ENCODE measurements at places on chromosomes 5 and 9.

DNA sequence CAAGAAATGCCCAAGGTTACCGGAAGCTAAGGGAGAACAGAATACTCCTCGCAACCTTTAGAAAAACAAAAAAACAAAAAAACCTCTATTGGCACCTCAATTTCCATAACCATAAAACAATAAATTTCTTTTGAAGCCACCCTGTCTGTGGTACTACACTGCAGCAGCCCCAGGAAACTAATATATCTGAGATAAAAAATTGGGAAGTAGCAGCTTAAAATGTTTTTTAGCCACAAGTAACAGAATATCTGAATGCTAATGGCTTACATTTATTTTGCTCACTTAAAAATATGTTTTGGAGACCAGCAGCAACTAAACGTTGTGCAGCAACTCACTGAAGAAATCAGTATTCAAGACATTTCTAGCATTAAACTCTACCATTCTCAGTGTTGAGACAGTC is 969.6 kb downstream of the DNAH5 start:
- no peak for DNase-seq

- no peak for DNase-seq
Measured at GRCh38 chr9:18504707-18505106, 30.8 kb downstream of the ADAMTSL1 start.

DNA sequence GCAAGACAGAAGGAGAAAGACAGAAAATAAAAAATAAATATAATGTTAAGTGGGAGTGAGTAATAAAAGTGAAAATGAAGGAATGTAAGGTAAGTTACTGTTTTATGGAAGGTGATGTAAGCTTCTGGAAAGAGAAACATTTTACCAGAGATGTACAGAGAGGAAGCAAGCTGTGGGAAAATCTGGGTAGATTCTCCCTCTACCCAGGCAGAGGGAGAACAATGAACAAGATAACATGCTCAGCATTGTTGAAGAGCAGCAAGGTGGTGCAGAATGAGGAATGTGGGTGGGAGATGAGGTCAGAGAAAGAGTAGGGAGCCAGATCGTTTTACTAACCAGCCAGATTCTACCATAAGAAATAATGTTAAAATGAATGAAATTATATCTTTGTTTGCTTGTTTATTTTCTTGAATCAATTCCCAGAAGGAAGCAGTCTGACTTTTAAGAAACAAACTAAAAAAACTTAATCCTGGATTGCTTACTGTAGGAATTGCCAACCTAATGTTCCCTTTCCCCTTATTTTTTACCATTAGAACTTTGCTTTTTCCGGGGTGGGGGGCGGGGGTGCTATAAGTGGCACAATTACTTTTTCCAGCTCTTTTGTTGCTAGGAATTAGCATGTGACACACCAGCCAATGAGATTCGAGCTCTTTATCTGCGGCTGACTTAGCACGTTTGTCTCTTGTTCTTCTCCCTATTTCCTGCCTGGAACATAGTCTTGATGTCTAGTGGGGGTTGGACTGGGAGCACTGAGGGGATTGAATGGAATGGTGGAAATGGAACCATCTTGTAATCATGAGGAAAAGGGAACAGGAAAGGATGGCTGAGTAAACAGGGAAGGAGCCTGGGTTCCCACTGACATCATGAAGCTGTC is 356.7 kb downstream of the TMEM167A start:
- no peak for DNase-seq

- no peak for DNase-seq
Measured at GRCh38 chr5:175123542-175123941, 320.4 kb downstream of the DRD1 start.

DNA sequence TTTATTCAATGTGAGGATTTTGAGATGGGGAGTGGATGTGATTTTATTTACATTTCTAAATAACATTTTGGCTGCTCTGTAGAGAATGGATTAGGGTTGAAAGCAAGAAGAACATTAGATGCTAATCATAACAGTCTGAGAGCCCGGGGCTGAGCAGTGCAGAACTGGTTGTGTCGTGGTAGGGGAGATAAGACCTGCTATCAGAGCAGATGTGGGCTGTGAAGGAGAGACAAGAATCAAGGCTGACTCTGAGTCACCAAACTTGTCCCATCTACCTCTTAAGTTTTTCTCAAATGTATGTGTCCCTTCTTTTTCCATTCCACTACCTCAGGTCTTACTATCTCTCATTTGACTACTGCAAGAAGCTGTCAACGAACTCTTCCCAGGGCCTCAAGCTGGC is 35.4 kb upstream of the SLC28A3 start:
- DNase-seq = no peak

DNA sequence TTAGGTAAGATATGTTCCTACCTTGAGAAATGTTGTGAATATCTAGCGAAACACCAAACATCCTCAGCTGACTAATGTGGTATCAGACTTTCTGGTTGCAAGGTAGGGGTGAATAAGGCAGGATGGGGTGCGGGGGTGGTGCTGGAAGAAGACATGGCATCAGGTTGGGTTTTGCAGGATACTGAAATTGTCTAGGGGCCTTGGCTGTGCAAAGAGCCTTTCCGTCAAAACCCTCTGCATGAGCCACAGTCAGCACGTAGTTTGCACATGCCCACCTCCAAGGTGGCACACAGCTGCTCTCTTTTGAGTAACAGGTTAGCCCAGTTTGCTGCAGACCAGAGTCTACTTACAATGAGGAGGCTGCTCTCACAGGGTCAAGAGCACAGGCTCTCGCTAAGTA is 42.0 kb downstream of the SFXN1 start:
- no peak for DNase-seq

DNA sequence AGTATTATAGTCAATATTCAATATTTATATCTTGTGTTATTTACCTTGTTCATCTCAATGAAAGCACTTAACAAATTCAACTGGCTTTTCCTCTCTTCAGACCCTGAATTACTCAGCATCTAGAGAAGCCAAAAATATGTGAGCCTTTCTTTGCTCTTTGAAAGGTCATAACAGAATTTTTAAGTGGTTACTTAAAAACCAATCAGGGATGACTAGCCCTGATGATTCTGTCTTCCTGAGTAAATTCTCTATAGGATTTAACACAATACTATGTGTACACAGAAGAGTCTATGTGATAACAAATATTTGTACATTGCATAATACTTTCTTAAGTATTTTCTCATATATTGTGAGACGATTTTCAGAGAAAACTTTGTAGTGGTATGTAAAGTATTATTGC is 546.3 kb downstream of the MAT2B start:
- DNase-seq = no peak

GRCh38 chr9:127973169-127974000 is 7.4 kb downstream of the EEIG1 start:
- DNase-seq = no peak

DNA sequence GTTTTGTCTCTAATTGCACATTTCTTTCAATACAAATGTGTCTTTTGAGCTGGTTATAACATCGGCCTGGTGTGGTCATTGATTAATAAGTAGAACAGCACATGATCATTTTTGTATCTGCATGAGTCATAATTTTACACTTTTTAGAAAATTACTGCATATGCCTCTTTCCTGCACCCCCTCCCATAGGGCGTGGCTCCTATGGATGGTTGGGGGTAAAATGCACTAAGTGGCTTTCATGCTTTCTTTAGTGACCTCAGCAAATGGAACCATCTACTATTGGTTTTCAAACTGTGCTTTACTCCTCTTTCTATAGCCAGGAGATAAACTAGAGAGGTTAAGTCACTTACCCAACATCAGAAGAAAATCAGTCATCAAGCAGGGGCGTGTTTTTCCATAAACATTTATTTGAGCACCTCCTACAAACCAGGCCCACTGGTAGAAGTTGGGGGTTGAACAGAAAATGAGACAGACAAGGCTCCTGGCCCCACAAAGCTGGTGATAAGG is 3.8 kb downstream of the ANXA6 start:
- DNase-seq = no peak

- no peak for DNase-seq
Measured at GRCh38 chr9:6351737-6352136, 23.6 kb downstream of the TPD52L3 start.

DNA sequence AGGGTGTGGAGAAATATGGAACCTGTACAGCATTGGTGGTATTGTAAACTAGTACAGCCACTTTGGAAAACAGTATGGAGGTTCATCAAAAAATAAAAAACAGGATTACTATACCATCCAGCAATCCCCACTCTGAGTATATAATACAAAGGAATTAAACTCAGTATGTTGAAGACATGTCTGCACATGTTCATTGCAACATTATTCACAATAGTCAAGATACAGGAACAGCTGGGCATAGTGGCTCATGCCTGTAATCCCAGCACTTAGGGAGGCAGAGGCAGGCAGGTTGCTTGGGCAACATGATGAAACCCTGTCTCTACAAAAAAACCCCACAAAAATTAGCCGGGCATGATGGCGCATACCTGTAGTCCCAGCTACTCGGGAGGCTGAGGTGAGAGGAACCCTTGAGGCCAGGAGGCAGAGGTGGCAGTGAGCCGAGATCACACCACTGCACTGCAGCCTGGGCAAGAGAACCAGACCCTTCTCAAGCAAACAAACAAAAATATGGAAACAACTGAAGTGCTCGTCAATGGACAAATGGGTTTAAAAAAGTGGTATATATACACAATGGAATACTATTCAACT is 63.6 kb downstream of the TMEM174 start:
- no peak for DNase-seq

DNA sequence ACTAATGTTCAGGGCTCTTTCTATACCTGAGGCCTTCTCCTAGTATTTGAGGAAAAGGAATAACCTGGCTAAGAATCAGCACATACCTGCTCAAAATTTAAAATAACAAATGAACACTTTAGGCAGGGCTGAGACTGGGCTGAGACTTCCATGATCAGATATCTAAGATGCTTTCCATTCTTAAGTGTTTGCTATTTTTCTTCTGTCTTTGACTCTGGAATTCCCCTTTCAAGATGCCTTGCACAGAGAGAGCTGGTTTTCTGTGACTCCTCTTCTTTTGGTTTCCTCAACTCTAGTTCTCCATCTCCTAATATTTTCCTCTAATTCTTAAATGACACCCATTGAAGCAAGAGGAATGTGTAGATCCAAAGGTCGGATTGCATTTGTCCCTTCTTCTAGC is 61.1 kb downstream of the DPYSL3 start:
- no peak for DNase-seq

GRCh38 chr5:26847041-26847736 is 191.2 kb downstream of the CDH9 start:
- DNase-seq = no peak

- DNase-seq = no peak
Measured at GRCh38 chr5:83777856-83778255, 57.2 kb upstream of the HAPLN1 start.

DNA sequence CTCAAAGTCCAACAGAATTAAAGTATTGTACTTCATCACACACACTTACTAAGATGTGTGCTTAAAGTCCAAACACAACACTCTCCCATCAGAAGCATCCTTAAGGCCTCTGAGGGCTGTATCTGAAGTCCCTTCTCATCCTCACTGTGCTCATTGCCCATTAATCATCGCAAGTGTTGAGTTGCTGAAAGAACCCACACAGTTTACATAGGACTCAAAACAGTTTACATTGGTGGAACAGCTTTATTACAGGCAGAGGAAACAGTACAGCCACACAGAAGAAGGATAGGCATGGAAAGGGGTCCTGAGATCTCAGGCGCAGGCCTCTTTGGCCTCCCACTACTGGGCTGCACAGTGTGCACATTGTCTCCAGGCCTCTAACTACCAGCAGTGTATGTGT is 113.4 kb downstream of the CMYA5 start:
- DNase-seq = no peak

DNA sequence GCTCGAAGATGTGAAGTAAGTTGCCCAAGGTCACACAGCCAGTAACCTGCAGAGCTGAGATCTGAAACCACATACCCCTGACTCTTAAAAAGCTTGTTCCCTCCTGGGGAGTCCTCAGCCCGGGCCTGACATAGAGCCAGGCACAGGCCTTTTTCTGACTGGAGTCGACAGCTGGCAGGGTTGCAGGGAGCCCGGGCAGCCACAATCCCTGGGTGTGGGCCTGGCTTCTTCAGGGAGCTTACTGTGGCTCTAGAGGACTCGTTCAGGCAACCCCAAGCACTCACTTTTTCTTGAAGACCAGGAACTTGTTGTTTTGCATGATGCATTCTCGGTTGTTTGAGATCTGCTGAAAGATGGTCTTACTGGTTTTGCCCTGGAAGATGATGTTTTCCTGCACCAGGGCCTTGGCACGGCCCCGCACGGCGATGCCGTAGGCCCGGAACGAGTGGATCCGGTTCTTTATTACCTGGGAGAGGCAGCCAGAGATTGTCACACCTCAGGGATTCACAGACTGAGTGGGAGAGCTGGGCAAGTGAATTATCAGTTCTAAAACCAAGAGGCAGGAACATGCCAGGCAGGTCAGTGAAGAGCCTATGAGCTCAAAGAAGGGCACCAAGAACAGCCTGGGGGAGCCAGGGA is 30.0 kb downstream of the POLR1E start:
- no peak for DNase-seq

- DNase-seq = no peak
Measured at GRCh38 chr5:32027093-32027716, 146.9 kb downstream of the GOLPH3 start.

DNA sequence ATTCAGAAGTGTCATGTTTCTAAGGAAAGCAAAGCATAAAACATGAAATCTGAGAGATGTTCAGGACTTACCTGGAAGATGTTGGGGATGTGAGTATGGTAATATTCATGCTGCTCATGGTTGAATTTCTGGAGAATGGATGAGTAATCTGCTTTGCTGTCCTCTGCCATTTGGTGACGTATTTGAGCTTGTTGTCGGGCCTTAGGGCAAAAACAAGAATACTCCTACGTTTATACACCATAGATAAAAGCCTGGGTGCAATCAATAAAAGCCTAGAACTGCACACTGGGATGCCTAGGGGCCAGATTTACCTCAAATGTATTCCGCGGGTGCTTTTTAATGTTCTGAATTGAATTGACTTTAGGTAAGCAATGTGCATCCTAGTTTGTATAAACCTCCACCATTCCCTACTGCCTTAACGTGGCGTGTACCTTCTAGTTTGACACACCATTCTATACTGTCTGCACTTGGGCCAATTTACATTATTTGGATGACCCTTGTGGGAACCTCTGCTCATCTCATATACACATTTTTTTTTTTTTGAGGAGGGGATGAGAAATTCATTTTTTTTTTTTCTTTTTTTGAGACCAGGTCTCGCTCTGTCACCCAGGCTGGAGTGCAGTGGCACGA is 94.4 kb downstream of the USP20 start:
- DNase-seq = no peak

DNA sequence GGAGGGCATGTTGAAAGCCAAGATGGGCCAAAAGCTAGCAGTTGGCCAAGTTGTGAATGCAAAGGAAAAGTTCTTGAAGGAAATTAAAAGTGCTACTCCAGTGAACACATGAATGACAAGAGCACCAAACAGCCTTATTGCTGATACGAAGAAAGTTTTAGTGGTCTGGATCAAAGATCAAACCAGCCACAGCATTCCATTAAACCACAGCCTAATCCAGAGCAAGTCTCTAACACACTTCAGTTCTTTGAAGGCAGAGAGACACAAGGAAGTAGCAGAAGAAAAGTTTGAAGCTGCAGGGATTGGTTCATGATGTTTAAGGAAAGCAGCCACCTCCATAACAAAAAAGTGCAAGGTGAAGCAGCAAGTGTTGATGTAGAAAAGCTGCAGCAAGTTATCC is 71.6 kb downstream of the ERCC6L2 start:
- DNase-seq = no peak

Measured in NCI-H2227 treated with DMSO at 0.1 percent for 48 hours (cell line).